Transverse colon (tissue), 4 donors: ENCODE measurements at places on chromosomes 16 and 17. TPM values are rescaled to one million over a fixed set of nuclear protein-coding genes. Genes with fewer than 3 reads are reported as not detected.

DNA sequence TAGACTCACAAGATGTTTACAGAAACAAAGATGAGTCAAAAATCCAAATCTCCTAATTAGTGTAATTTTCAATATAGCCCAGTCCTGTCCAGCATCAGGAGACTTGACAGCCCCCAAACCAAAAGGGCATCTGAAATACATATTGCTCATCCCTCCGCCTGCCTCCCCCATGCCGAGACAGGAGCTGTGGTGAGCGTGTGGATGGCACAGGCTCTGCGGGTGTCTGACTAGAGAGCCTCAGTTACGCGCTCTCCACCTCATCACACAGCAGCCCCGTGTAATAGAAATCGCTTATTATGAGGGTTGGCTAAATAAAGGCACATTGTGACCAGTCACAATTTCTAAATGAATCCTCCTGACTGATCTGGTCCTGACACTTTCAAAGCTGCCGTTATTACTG lies 43.1 kb upstream of the CBLN1 start:
- no peak for DNase-seq

GRCh38 chr16:74868501-74868900 lies 93.9 kb upstream of the FA2H start:
- DNase-seq, result no peak

- DNase-seq, result no peak
Measured at GRCh38 chr17:47716375-47716774, 16.7 kb upstream of the TBX21 start.

NMRAL1 gene
- total RNA-seq, result 59.9 TPM

HAS3 gene
- total RNA-seq, result 7.6 TPM

PYY gene
- 52.1 TPM for total RNA-seq

RFFL gene
- 59.1 TPM for total RNA-seq

GRCh38 chr17:41695134-41695661 lies 6.5 kb downstream of the EIF1 start:
- no peak for DNase-seq

CRYM gene
- 5.6 TPM for total RNA-seq

CDRT15L2 gene
- total RNA-seq, result not detected

DNA sequence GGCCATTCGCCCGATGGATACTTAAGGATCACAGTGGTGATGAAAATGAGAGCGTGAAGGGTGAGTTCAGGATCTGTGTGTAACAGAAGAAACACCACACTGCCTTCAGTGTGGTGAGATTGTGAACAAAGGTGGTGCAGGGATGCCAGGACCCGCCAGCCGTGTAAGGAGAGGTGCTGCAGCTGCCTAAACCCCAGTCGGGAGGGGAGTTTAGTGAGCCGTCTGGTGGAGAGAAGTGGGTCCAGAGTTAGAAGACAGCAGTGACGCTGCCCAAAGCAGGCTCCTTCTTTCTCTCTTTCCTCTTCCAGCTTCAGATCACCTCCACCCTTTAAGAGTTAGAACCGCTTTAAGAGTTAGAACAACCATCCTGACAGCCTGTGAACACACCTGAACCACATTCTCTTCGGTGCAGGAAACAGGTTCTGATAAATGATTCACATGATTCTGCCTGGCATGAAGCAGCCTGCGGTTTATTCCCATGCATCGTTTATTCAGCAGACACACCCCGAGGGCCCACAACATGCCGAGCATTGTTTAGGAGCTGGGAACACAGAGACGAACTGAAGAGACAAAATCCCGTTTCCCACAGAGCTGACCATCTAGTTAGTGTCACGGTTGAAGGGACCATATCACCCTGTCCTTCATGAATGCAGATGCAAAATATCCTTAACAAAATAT lies 84.0 kb upstream of the DNAH17 start:
- no peak for DNase-seq

- no peak for DNase-seq
Measured at GRCh38 chr16:24349320-24349719, 93.2 kb downstream of the CACNG3 start.

MEOX1 gene
- total RNA-seq, result 4.5 TPM

GRCh38 chr17:42904110-42904469 lies 3.5 kb downstream of the G6PC1 start:
- DNase-seq, result no peak

GRCh38 chr17:18262111-18262510 lies 1.6 kb downstream of the MIEF2 start:
- DNase-seq, result no peak

- no peak for DNase-seq
Measured at GRCh38 chr17:55563363-55563762, 52.1 kb upstream of the SMIM36 start.
